ENCODE measurements at places on chromosomes 12 and 14.

DNA sequence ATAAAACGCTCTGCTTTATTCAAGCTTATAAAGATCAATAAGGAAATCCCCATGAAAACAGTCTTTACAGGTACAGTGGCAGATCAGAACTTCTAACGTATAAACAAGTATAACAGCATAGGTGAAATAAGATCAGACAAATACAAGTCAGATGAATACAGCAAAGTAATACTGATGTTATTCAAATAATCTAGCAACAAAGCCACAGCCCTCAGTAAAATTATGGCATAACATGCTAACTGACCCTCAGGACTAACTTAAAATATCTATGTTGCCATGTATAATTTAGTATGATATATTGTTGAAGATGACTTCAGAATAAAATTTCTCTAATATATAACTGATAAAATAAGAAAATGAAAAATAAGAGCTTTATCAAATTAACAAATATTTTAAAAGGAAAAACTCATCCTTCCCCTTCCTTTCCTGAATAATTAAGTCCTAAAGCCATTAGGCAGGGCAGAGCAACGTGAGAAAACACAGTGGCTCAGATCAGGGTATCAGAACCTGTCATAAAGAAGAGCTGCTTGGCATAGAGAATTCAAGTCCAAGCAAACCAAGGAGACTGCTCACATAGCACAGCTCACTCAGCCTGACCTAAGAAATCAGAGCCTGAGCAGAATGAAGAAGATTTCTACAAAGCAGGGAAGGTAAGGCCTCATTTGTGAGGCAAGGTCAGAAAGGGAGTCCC, 70.7 kb downstream of the PAWR start:
- DNase-seq, result no peak

DNA sequence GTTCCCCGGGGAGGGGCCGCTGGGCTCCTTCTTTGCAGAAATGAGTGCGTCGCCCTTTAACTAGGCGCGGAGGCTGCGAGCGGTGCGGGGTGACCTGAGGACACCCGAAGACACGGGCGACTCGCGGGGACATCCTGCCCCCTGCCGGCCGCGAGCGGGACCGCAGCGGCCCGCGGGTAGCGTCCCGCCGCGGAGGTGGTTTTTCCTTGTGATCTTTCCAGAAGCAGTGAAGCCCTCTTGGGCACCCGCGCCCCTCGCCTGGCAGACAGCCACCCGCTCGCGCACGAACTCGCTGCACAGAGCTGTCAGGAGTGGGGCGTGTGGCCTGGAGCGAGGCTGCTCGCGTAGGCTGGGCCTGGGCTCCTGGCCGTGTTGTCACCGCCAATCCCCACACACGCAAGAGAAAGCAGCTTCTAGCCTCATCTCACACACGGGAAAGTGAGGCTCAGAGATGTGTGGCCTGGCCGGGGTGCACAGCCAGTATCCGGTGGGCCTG, 67.2 kb downstream of the DIO3 start:
- DNase-seq, result peak; percentile 86

DNA sequence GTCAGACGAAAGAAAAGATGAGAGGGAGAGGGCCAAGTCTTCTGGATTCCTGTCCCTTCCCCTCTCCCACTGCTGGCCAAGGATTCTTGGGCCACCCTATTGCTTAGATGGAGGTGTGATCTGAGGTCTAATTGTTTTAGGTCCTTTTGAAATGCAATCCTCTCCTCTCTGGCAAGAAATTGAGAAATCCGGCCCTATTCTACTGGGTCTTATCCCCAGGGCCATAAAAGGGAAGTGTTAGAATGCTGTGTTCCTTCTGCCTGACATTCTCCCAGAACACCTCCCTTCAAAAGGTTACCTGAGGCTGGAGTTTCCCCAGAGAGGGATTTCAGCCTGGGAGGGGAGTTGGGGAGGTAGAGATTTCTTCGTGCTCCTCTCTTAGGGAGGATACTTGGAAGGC, 4.4 kb downstream of the WNT5B start:
- no peak for DNase-seq

DNA sequence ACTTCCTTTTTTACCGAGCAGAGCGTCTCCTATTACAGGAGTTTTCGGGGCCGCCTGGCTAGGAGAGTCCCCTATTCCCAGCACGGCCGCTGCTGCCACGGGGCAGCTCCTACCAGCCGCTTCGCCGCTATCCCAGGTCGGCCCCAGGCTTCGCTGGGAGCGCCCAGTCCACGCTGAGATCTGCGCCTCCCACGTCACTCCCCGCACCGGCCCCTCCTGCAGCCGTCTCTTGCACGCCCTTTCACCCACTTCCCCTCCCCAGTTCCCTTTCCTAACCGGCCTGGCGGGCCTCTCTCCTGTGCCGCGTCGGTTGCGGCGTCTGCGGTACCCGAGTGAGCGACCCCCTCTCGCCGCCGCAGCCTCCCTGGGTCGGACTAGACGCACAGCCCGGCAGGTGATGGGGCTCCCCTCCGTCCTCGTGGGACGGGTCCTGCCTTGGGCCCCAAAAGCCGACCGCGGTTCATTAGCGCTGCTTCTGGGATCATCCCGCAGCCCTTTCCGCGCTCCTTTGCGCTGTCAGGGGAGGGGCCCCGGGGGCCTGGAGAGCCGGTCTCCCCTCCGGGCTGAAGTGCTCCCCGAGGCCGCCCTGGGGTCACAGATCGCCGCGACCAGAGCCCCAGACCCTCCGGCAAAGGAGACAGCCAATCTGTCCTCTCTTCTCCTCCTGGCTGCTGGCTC, 1318.4 kb downstream of the TMEM121 start:
- no peak for DNase-seq

DNA sequence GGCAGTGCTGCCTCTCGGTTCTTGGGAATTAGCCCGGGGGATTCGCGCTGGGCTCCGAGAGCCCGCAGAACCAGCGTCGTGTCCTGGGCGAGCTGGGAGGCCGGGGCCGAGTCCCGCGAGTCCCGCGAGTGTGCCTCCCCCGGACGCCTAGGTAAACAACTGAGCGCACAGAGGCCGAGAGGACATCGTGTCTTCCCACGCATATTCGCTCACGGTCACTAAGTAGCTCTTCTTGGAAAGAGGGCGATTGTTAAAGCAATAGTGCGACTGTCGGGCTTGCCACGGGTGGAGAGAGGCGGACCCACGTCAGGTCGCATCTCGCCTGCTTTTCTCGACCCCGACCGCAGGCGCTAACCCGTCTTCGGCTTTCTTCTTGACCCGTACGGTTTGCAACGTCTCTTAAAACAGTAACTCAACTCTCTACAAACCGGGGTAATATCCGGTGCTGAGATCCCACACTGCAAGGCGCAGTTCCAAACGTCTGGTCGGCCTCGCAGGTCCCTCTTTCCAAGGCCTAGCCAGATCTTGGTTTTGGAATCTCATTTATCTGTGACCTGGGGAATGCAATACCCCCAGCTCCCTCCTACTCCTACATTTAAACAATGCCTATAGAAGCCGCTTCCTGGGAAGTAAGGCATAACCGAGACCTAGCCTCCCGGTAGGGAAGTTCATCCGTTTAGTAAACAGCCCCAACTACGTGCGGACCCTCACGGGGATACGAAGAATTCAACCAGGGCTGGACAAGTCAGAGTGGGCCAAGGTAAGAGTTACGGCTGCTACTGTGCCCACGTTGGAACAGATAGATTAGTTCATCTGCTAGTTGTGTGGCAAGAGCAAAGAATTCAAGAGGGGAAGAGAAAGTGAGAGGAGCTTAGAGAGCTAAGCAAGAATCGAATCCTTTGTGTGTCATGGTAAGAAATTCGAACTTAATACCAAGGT, 736 bp upstream of the PHLDA1 start:
- peak; percentile 60 for DNase-seq

All from ecto neural progenitor cell (in vitro differentiated cells).